Astrocyte (in vitro differentiated cells and primary cell): ENCODE measurements at places on chromosomes 13 and 19. TPM values are rescaled to one million over a fixed set of nuclear protein-coding genes. Genes with fewer than 3 reads are reported as not detected.

DNA sequence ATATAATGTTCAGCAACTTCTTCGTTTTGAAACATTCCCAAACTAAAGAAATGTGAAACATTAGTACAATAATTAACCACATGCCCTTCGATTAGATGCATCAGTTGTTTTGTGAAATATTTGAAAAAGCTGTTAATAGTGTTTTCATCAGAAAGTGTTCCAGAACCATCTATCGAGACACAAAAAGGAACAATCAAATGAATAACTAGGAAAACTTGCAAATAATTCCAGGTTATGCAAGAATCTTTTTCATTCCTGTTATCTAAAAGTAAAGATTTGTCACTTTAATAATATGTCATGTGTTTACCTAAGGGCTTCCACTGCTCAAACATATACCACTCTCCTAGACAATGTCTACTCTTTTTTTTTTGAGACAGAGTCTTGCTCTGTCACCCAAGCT lies 904.2 kb upstream of the MIR17HG start:
- DNase-seq = peak; percentile 11

GRCh38 chr19:53646144-53646543 lies 14.3 kb downstream of the DPRX start:
- DNase-seq = no peak

GRCh38 chr19:45276284-45276687 lies 25.2 kb downstream of the MARK4 start:
- DNase-seq = no peak

DNA sequence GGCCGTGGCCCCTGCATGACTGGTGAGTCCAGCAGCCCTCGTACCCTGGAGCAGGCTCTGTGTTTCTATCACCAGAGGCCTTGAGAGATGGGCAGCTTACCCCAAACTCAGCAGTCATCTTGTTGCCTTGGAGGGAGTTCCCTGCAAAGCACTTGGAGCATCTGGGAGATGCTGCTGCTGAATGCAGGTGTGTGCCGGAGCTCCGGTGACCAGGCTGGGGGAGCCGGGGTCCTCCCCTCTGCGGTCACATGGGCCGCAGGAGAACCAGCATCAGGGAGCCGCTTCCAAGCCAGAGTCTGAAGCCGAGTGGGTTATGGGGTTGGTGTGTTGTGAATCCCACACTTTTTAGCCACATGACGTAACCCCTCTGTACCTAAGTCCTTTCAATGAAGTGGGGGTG lies 82.8 kb downstream of the TEX29 start:
- no peak for DNase-seq

GRCh38 chr19:2552859-2553258 lies 76.9 kb downstream of the GADD45B start:
- no peak for DNase-seq

- DNase-seq = peak; percentile 96
Observed at GRCh38 chr13:41694545-41695301, 237.4 kb downstream of the RGCC start.

- DNase-seq = no peak
Observed at GRCh38 chr13:21434588-21434987, 24.5 kb downstream of the ZDHHC20 start.

GRCh38 chr19:7678971-7679751 lies 1.5 kb upstream of the TRAPPC5 start:
- DNase-seq = no peak

GRCh38 chr19:33193269-33193864 lies 763 bp upstream of the LRP3 start:
- no peak for DNase-seq

DNA sequence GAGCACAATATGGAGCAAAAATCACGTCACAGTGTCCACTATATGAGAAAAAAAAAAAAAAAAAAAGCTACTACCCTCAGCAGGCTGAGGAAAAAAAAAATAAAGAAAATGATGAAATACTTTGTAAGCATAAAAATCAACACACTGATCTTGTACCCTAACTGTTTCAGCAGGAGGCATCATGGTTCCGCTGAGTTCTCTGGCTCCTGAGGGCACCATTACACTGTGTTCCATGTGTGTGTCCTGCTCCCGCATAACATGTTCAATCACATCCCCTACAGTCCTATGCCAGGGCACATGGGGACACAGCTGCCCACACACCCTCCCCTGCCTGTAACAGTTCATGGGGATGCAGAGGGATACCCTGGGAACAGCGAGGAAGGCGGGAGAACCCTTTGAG lies 33.5 kb downstream of the DOCK9 start:
- no peak for DNase-seq

DNA sequence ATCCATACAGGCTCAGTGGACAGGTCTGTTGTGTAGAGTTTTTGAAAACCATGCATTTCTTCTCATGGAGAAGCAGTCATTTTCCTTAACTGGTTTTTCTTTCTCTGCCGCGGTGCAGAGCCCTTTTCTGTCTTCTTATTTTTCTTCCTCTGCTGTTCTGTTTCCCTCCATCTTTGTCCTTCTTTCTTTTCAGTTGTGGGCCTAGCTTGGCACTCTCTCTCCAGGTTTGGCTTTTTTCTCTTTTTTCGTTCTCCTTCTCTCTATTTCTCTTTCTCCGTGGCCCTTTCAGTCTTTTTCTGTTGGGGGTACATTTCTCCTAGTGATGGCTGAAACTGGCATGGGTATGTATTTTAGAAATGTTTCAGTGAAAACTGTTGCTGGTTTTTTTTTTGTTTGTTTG lies 24.1 kb downstream of the NFIX start:
- DNase-seq = no peak

GRCh38 chr19:45693106-45693788 lies 781 bp downstream of the QPCTL start:
- DNase-seq = peak; percentile 27

GRCh38 chr19:3798137-3798536 lies 12.0 kb upstream of the MATK start:
- no peak for DNase-seq

The CLEC11A gene
- total RNA-seq = not detected in 2 replicates

The SLC25A41 gene
- 0.55 and 0.75 TPM in 2 replicates for total RNA-seq

The SMIM17 gene
- 0.27 TPM in 1 of 2 replicates, not detected in the other for total RNA-seq

The FFAR1 gene
- total RNA-seq = not detected in 2 replicates

The VSTM1 gene
- 0.68 TPM in 1 of 2 replicates, not detected in the other for total RNA-seq

The CDADC1 gene
- total RNA-seq = 7.0 and 7.2 TPM in 2 replicates

The ATCAY gene
- 4.5 and 6.5 TPM in 2 replicates for total RNA-seq

The ZIC5 gene
- total RNA-seq = 0.17 and 0.27 TPM in 2 replicates

The NCAN gene
- 0.14 TPM in 1 of 2 replicates, not detected in the other for total RNA-seq

The OVOL3 gene
- total RNA-seq = not detected in 2 replicates

The LENG1 gene
- total RNA-seq = 4.1 and 4.8 TPM in 2 replicates
